ENCODE measurements at places on chromosomes 3 and 15. TPM values are rescaled to one million over a fixed set of nuclear protein-coding genes. Genes with fewer than 3 reads are reported as not detected.

Gene ZKSCAN7
- total RNA-seq = 2.2 TPM

Gene GOLGB1
- 60.1 TPM for total RNA-seq

Gene NECTIN3
- 57.7 TPM for total RNA-seq

Gene USP13
- 30.5 TPM for total RNA-seq

Gene GHRL
- total RNA-seq = 0.19 TPM
